ENCODE measurements at places on chromosomes 3 and 15.

GRCh38 chr15:40787991-40788390, 18.2 kb downstream of the C15orf62 start:
- DNase-seq = no peak

- DNase-seq = no peak
Observed at GRCh38 chr3:85979034-85979433, 1011.9 kb downstream of the VGLL3 start.

GRCh38 chr3:115359536-115359935, 212.4 kb upstream of the ZBTB20 start:
- DNase-seq = no peak

GRCh38 chr3:166209701-166210100, 372.5 kb upstream of the BCHE start:
- DNase-seq = no peak

GRCh38 chr15:67157521-67158252, 92.3 kb downstream of the SMAD3 start:
- DNase-seq = no peak

- DNase-seq = no peak
Observed at GRCh38 chr3:29914861-29915524, 634.1 kb downstream of the RBMS3 start.

GRCh38 chr3:10194328-10195071, 29.8 kb downstream of the IRAK2 start:
- peak; percentile 46 for DNase-seq

DNA sequence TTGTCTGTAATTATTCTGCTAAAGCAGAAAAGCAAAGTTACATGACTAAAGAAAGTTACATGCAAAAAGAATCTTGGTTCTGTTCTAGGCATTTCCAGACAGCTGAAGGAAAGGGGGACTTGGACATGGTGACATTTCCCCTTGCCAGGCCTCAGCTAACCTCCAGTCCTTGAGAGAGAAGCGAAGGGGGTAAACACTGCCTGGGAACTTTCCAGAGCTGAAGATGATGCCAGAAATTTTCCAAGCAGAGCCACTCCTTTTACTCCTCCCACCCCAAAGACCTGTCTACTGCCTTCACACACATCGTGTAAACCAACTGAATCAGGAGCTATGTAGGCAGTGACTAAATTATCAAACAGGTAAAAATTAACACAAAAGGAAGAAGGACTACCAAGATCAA, 5.4 kb downstream of the MEX3B start:
- DNase-seq = no peak

GRCh38 chr15:100021653-100022052, 288.4 kb upstream of the LYSMD4 start:
- no peak for DNase-seq

GRCh38 chr3:148729476-148730055, 31.9 kb downstream of the AGTR1 start:
- DNase-seq = no peak

- peak; percentile 39 for DNase-seq
Observed at GRCh38 chr15:64355348-64355943, 527 bp downstream of the CSNK1G1 start.

DNA sequence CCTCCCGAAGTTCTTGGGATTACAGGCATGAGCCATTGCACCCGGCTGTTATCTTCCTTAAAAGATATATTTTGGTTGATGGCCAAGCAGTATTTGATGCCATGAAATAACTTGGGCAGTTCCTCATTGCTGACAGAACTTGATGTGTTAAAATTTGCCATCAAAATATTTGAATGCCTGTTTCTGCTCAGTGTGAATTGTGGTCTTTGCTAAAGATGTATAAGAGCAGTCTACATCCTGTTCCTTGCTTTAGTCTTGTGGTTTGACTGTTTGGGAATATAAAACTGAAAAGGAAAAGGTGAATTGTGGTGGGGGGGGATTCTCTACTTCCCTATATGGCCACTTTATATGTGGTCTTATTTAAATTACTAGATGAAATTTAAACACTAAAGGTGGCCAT, 14.0 kb downstream of the TRIM71 start:
- DNase-seq = no peak

- no peak for DNase-seq
Observed at GRCh38 chr15:69931156-69931555, 166.6 kb downstream of the TLE3 start.

- DNase-seq = no peak
Observed at GRCh38 chr3:99920481-99921376, 103.1 kb downstream of the CMSS1 start.

DNA sequence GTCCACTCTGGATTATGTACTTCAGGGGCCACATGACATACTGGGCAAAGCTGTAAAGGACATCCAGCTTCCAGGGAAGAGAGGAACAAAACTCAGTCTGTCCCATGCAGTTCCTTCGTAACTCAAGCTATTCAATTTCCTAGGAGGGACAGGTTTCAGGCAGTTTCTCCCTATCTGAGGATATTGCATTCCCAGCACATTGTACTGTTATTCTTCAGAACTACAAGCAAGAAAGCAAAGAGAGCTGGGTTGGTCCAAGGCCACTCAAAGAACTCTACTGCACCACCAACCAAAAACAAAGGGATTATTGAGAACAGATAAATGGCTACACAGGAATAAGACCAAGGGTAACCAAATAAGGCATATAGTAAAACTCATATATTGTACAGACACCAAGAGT, 117.6 kb upstream of the ARL6 start:
- no peak for DNase-seq

- no peak for DNase-seq
Observed at GRCh38 chr15:84831028-84831427, 13.9 kb downstream of the ALPK3 start.

GRCh38 chr15:32784581-32784980, 66.8 kb downstream of the GREM1 start:
- no peak for DNase-seq

DNA sequence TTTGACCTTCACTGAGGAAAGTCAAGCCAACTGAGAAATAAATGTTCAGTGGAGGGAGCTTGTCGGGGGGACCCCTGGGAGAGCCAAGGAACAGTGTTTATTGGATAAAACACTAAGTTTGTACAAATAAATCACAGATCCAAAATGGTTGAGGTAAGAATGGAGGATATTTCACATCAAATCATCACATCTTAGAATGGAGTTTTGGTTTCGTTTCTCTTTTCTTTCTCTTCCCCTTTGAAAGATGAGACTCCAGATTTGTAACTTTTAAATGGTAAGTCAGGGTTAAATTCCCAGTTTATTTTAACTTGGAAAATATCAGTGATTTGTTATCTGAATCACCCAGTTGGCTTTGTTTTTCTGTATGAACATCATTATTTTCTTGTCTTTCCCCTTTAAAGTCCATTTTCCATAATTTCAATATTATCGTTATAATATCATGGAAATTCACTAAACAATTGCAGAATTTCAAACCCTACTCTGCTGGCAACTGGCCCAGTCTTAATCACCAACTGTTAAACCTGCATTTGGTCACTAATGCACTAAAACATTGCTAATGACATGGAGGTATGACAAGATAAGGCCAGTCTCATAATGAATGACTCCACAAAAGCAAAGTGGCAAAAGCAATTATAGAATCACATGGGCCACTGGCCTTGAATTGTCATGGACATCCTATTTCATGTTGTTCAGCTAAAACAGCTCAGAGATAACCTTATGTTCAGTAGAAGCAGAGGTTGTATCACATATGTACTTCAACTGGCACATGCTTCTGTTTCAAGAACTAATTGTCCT, 295.1 kb downstream of the SHOX2 start:
- no peak for DNase-seq

GRCh38 chr15:57741089-57741488, 34.6 kb downstream of the POLR2M start:
- no peak for DNase-seq

DNA sequence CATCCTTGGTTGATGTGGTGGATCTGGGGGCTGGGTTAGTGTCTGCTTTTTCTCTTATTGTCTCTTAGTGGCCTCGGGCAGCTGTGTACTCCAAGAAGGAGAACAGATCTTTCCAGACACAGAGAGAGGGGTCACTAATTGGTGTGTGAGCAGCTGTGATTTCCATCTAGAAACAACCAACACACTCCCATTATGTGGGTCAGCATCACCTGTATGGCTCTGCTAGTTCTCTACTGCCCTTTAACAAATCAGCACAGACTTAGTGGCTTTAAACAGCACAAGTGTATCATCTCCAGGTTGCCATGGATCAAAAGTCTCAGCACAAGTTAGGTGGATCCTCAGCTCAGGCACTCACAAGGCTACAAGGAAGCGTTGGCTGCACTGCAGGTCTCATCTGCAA, 156.8 kb downstream of the LRTM1 start:
- DNase-seq = no peak

- no peak for DNase-seq
Observed at GRCh38 chr15:33445984-33446383, 135.2 kb downstream of the RYR3 start.
